Stimulated activated CD8-positive, alpha-beta memory T cell treated with anti-CD3 and anti-CD28 coated beads, Interleukin-4, amount 100 ng/mL, for 4 hours (primary cell): ENCODE measurements at places on chromosomes 4 and X.

DNA sequence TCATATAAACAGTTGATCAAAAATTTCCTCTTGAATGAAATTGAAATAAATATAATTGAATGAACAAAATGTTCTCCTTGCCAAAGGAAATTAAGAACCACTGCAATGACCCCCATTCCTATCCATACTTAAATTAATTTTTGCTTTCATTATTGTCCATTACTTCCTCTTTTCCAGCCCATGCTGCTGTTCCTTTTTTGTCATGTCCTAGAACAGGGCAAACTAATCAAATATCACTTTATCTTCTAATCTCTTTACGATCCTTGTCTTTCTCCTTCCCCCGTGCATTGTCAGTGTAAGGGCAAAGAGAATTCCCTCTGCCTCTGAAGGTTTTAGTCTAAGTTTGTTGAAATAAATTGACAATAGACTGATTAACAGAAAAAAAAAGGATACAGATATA lies 203.0 kb downstream of the CENPC start:
- no peak for DNase-seq

- DNase-seq = no peak
Measured at GRCh38 chr4:189660722-189661360, 279.8 kb upstream of the FRG1 start.

- no peak for DNase-seq
Measured at GRCh38 chrX:134803551-134804183, 145.4 kb upstream of the PLAC1 start.

DNA sequence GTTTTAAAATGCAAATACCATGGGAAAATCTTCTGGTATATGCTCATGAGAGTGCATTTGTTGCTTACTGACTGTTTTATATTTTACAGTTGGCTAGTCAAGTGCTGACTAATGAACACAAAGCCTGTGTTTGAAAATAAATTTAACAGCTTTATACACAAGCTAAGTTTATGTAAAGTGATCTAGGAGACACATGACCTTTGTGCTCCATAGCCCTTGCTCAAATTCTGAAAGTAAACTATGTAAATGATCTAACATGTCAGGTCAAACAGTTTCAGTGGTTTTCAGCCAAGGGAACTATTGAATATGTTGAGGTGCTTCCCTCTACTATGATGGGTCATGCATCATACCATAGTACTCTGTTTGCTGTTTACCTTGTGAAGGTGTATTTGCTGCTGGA lies 36.7 kb downstream of the DIAPH2 start:
- DNase-seq = no peak

DNA sequence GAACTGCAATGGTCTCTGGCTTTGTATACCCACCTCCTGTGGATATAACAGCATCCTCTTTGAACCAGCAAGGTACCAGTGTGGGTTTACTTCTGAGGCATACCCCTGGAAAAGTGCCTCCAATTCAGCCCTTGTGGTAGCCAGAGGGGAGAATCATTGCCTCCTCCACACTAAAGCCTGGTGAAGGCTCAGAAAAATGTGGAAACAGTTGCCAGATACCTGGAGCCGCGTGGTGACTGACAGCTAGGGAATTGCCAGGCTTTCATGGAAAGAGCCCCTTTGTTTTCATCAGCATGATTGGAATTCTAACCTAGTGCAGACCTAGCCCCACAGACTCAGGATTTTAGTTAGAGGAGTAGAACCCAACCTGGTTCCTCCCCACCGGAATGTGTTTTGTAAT lies 168.6 kb upstream of the KLF3 start:
- DNase-seq = no peak

- DNase-seq = no peak
Measured at GRCh38 chrX:15310117-15310516, 5.3 kb downstream of the ASB11 start.

- DNase-seq = no peak
Measured at GRCh38 chrX:106903291-106903824, at the start of gene RIPPLY1. TSS of gene RIPPLY1 (minus strand) at chrX:106903341. CDS start at chrX:106903287, 54 bp downstream.

GRCh38 chr4:53105313-53105712 lies 243.2 kb downstream of the RASL11B start:
- DNase-seq = no peak

DNA sequence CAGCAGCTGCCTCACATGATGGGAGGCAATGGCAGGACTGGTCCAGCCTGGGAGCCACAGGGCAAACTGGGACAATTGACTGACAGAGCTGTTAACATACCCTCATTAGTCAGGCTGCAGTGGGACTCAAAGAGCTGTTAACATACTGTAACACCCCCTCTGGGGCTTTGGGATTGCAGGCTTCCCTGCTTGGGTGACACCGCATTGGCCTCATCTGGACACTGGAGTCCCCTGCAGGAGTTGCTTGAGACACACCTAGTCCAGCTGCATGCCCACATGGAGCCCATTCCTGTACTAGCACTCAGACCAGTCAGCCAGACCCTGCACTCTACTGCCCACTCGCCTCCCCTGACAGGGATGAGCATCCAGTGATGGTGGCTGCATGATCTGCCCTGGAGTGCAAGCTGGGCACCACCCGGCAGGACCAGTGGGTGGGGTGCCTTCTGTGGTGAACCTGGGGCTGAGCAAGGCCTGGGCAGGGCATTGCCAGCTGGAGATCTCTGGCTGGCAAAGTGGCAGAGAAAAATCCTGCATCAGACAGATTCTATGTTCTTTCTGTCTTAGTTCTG lies 138.8 kb downstream of the DTHD1 start:
- DNase-seq = no peak

DNA sequence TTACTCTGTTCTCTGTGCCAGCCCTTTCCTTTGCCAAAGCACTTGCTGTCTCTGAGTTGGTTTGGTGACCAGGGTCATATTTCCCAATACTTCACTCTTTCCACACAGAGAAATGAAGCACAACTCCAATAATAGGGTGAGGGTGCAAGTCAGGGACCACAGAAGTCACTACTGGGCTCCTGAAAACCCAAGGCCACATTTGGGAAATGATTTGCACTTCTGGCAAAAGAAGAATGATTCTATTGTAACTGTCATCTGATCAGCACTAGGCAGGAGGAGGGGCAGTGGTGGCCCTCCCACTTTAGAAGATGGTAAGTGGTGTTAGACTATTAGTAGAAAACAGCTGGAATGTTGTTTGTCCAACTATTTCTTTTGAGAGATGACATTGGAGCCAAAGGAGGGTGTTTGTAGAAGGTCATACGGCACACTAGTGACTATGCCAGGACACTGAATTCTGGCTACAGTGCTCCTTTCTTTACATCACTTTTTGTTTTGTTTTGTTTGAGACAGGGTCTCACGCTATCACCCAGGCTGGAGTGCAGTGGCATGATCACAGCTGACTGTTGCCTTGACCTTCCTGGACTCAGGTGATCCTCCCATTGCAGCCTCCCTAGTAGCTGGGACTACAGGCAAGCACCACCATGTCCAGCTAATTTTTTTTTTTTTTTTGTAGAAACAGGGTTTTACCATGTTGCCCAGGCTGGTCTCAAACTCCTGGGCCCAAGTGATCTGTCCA lies 10.8 kb upstream of the HADH start:
- DNase-seq = no peak

DNA sequence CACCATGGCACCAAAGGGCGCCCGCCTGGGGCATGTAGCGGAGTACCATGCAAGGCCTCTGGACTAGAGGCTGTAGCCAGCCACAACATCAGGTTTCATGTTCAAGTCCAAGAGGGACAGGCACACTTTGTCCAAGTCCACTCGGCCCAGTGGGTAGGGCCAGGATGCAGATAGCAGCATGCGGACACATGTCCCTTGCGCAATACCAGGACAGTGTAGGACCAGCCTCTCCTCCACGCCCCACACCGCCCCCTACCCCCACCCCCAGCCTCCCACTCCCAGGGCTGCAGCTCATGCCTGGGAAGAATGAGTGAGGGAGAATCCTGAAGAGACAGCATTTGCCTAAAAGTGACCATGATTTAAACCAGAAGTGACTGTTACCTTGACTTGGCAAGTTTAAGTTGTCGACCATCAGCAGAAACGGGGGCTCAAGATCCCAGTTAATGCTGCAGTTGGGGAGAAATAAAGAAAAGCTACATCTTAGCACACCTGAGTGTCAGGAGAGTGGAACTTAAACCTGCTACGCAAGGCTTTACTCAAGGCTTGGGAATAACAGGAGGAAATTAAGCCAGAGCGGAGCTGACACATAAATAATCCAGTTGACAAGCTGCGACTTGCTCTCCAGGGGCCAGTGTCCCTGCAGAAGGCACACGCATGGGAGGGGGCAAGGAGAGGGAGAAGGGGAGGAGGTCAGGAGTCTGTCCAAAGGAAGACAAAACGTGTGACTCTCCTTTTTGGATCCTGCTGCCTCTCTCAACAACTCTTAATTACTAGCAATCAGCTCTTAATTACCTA lies 221.7 kb downstream of the BCOR start:
- DNase-seq = no peak

DNA sequence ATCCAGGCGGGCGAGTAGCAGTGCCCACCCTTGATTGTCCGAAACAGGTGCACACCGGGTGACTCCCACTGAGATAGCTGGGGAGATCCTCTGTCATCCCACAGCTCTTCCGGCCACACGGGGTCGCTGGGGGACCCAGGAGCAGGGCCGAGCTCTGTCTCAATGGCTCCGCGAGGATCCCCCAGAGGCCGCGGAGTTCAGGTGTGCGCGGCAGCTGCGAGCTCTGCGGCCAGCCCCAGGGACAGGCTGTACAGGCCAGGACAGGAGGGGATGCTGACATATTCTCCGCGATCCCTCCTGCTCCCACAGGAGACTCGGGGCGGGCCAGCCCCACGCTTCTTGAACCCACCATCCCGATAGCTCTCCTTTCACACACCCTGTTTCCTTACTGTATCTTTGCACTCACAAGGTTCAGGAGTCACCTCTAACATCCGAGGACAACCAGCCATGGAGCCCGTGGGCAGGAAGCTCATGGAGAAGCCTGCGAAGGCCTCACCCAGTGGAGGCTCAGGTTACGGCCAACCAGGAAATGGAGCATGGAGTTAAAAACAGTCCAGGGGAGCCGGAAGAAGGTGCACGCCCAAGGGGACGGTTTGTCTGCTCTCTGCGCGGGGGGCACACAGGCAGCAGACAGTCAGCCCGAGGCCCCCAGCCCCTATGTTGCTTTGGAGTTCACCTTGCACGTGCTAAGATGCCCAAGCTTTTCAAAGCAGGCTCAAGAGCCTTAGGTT lies 77.9 kb upstream of the AMELX start:
- DNase-seq = no peak

DNA sequence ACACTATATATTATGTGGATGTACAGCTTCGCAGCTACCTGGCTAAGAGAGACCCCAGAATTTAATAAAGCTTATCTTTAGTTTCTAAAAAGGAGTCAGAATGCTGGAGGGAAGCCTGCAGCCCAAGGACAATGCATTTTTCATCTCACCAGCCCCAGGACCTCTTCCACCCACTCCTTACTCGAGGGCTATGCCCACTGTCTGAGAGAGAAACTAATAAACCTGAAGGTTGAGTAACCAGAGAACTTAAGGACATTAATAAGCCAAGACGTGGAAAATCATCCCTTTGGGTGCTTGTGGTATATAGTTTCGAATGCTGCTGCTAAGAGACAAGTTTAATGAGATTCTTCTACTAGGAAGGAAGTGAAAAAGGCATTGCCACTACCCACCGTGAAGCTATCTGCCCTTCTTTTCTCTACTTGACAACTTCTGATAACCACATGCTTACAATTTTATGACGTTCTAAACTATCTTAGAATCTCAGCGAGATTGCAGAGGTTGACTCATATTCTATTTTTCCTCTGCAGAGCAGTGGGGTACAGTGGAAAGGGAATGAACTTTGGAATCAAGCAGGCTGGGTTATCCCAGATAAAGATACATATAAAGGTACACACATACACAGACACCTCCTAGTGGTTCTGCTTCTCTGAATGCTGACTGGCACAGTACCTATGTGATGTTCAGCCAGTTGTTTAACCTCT lies 3.3 kb downstream of the RELL1 start:
- DNase-seq = no peak

DNA sequence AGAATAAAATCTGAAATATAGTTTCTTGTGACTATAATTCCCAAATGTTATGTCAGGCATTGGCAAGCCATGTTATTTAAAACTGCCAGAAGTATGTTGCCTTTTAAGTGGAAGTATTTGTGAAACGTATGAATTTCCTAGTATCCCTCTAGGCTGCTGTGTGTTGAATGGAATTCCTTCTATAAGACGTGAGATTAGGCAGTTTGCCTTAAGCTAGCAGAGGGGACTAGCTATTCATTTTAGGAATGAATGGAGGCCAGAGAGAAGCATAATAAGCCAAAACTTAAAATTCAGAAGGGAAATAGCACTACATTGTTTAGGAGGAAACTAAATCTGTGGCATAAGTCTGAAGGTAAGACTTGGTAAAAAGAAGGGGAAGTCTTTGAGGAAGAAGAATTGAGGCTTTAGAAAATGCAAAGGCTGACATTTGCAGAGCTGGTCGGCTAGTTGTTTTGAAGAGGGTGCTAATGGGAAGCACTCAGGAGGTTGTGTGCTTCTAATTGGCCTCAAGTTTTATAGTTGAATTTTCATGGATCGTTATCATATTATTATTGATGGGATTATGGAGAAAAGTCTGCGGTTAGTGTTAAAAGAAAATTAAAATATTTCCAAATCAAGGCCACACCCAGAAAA lies 57.1 kb downstream of the TMEM131L start:
- DNase-seq = no peak

GRCh38 chrX:9737363-9737762 lies 28.3 kb downstream of the GPR143 start:
- DNase-seq = no peak

DNA sequence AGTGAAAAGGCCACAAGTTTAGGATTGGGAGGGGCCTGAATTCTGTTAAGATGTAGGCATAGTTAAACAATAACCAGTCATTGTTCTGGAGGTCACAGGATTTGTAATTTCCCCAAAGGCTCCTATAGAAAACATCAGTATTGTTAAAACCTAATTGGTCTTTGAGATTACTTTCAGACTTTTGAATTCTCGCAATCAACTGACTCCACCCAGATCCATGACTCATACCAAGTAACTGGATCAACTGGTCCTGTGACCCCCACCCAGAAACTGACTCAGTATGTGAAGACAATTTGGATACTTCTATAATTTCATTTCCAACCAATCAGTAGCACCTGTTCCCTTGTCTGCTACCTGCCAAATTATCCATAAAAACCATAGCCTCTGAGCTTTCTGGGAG lies 28.4 kb downstream of the MAGEB16 start:
- DNase-seq = no peak

GRCh38 chr4:112593438-112594133 lies 43.1 kb downstream of the ZGRF1 start:
- DNase-seq = no peak
